ENCODE measurements at places on chromosomes 5 and 9.
A peak's percentile ranks its signal among the peaks of the same experiment; 100 is the strongest.

GRCh38 chr9:8651070-8651845, 851.7 kb upstream of the DMAC1 start:
- no peak for ATAC-seq

- no peak for ATAC-seq
Measured at GRCh38 chr5:161783297-161783696, 64.6 kb upstream of the GABRA1 start.

DNA sequence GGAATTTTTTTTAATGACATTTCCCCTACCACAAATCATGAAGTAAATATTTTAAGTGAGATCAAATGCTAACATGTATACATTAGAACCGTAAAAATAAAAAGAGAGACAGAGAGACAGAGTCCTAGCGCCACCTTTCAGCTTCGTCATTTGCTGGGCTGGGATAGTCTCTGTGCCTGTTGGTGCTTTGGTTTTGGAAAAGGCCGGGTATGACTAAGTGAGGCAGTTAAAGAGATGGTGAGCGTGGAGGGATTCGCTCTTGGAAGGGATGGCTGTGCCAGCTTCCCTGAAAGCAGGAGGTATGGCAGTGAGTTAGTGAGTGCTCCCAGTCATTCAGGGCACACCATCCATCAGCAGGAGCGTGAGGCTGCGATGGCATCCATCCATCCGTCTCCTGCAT, 729.6 kb upstream of the WWC1 start:
- no peak for ATAC-seq

GRCh38 chr5:123474228-123474627, 37.7 kb upstream of the CSNK1G3 start:
- no peak for ATAC-seq

DNA sequence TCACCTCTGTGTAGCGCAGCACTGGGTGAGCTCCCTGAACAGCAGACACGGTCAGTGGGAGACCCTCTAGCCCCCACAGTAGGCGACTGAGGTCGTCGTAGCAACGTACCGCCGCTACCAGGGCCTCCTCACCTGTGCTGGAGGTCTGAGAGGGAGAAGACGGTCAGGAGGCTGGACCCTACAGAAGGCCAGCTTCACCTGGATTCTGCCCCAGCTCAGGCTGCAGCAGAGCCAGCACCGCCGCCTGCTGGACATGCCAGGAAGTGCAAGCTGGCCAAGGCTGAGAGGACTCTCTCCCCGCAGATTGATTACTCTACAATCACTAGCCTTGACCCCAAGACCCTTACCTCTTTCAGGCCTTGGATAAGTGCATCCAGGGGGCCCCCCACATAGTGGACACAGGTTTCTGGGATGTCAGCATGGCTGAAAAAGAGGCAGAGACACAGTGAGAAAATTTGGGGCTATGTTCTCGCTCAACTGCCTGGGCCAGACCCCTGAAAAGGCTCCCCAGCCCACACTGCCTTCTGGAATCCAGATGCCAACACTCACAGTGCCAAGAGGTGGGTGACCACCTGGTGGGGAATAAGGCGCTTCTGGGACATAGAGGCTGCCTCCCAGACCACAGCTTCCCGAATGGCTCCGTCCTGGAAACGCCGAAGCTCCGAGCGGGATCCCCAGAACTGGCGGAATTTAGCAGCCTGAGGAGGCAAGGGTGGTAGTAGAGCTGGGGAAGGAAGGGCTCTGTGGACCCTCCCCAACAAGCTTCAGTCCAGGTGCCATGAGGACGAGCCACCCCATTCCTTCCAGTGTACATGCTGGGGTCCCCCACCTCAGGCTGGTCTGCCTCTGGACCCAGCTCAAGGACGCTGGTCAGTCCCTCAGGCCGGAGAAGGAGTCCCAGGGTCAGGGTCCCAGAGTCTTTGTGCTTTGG, 6.9 kb downstream of the NOL6 start:
- peak; percentile 59 for ATAC-seq

DNA sequence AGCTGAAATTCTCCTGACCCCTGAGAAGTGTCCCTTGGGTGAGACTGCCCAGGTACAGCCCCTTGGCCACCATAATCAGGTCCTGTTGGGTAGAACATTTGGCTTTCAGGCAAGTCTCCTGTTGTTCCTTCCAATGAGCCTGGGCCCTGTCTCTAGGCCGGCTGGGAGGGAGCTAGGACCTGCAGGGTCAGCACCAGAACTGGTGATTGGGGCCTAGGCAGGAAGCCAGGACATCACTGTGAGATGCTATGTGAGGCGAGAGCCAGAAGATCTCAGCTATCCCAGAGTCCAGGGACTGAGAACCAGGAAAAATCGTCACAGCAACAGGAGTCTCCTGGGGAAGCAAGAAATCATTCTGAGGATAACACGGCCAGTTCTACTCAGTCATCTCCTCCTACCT, 51.5 kb downstream of the PCDH1 start:
- no peak for ATAC-seq

DNA sequence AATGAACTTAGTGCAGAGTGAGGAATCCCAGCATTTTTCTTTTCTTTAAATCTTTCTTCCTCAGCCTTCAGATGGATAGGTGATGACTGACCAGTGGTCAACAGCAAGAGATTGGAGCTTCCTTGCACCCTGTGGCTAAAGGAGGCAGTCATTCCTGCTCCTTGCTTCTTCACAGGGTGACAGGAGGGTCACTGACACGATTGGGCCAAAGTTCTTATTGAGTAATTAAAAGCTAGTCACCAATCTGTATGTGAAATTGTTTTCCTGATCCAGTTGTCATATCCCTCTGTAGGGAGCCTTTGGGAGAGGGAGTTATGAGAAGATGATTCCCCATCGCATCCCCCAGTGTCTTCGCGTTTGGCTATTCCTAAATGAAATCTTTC, 85.2 kb downstream of the CMYA5 start:
- no peak for ATAC-seq

DNA sequence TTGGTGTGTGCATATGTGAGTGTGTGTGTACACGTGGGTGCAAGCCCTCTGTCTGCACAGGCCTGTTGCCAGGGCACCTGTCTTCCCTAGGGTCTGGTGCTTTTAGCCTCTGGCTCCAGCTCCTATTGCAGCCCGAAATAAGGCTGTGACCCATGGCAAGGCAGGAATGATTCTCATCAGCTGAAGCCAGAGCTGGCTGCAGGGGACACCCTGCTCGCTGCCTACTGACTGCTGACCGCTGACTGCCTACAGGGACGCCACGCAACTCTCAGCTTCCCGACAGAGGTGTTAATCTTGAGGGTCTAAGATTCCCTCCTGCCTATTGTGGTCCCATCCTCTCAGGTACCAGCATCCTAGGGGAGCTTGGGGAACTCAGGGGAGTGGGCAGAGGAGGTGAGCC, at the start of gene MYOZ3:
MYOZ3 (plus strand) TSS at position 166 of the 400 bp plus-strand sequence. CDS start 1,691 bp downstream, outside the sequence.
- ATAC-seq, result no peak

GRCh38 chr9:117945286-117945685, 241.1 kb downstream of the TLR4 start:
- peak; percentile 75 for ATAC-seq

DNA sequence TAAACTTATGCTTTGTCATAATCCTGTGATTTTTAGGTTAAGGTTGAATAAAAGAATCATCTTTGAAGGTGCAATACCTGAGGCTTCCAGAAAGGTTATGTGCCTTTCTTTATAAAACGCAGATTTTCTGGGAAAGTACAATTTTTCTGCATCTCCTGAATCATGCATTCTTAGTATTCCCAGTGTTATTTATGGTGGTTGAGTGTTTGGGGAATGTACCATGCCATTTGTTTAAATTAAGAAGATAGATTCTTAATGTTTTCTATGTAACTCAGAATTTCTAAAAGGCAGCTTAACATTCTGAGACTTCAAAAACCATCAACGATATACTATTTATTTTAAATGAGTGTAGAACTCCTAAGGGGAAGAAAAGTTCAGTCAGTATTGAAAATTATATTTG, 108.1 kb upstream of the FBN2 start:
- no peak for ATAC-seq

GRCh38 chr5:308672-309271, 12.7 kb upstream of the AHRR start:
- ATAC-seq, result no peak

- ATAC-seq, result no peak
Measured at GRCh38 chr5:72543365-72543764, 36.2 kb upstream of the ZNF366 start.

DNA sequence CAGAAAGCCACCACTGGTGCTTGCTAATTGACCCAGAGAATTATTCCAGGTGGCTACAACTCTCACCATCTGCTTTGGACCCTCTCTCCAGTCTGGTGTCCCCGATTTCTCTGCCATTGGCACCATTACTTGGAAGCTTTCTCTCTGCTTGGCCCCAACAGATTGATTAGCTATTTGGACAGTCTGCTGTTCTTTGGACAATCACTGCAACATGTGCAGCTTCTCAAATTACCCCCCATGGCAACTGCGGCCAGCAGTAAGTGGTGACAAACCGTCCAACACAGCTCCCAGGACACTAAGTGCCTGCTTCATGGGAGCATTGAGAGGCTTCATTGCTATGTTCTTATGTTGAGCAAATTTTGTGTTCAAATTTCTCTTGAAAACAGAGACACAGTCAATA, 309.8 kb downstream of the TAF11L14 start:
- no peak for ATAC-seq

DNA sequence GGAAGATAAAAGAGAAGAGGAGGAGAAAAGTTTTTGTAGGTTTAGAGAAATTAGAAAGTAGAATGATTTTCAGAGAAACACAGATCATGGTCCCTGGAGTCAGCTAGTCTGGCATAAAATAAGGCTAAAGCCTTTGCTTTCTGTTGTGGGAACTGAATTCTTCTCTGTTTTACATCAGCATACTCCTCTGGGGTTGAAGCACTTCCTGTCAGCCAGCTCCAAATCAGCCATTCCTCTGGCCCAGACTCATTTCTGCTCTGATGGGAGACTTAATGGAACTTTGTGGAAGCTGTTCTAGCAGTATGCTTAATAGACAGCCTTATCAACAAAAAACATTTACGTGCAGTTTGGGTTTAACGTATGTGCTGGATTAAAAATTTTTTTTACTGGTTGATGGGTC, 143.2 kb downstream of the HMHB1 start:
- no peak for ATAC-seq

DNA sequence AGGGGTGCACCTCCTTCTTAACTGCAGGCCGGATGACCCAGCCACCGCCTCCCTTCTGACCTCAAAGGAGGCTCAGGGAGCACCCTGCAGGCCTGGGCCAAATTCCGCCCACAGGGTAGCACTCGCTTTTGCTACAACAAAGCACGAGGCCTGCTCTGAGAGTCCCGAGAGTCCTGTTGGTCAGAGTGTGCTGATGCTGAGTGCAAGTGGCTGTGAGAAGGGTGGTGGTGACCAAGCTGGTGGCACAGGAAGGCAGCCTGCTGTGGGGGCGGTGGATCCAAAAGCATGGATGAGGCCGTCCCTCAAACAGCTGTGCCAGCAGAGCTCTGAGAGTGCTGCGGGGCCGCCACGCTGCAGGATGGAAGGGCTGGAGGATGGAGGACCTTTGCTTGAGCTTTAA, 101.8 kb downstream of the AK8 start:
- no peak for ATAC-seq

GRCh38 chr9:135245482-135246247, 158.2 kb downstream of the OLFM1 start:
- no peak for ATAC-seq

- ATAC-seq, result no peak
Measured at GRCh38 chr9:136674786-136675349, 12.2 kb downstream of the EGFL7 start.

DNA sequence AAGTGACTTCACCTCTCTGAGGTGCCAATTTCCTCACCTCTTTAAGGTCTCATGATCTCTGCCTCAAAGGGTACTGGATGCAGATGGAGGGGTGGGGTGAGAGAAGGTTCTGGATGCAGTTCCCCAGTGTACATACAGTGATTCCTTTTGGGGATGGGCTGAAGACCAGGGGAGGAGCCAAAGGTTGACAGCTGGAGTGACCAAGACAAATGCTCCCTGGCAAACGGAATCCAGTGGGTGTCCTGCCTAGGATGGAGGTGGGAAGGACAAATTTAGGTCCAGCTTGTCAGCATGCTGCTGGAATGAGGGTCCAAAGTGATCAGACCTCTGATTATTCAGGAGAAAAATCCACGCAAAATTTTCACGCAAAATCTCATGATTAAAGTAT, 7.3 kb upstream of the LMX1B start:
- ATAC-seq, result peak; percentile 36

GRCh38 chr5:42461033-42461432, 37.8 kb downstream of the GHR start:
- no peak for ATAC-seq

GRCh38 chr5:66616520-66617225, 20.5 kb downstream of the MAST4 start:
- no peak for ATAC-seq

GRCh38 chr5:180072256-180072548, 643 bp upstream of the RNF130 start:
- ATAC-seq, result no peak

DNA sequence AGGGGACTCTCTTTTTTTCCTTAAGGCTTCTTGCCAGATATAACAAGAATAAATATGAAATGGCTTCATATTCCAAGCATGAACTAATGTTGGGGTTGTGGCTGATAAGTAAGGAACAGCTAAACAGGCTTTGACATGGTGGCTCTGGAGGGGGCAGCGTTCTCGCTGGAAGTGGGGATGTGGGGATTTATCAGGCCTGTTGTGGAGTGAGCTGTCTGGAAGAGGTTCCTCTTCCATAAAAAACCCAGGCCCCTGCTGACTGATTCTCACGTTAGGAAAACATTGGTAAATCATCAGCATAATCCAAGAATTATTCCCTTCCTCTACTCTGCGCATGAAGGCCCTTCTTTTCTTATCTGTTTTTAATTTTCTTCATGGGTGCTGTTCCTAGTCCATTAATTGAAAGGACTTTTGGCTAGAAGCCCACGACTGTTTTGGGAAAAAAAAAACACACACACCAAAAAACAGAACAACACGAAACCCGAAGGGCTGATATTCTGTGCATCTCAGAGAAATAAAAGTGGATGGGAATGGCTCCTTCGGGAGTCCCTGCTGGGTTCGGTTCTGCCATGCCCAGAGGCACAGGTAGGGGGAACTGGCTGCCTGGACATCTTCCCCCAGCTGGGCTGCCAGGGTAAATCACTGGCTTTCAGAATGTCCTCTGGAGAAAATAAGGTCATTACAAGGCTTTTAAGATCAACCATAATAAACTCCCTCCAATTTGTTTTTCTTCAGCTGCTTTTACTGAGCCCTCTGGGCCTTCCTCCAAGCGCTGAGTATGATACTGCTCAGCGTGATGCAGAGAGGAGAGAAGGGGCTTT, 297.0 kb downstream of the SLIT3 start:
- ATAC-seq, result no peak

- ATAC-seq, result no peak
Measured at GRCh38 chr9:21919377-21920362, 74.5 kb downstream of the CDKN2A start.

GRCh38 chr5:581266-581665, 30.9 kb upstream of the CEP72 start:
- no peak for ATAC-seq

GRCh38 chr5:153749960-153750359, 259.5 kb downstream of the GRIA1 start:
- ATAC-seq, result no peak

GRCh38 chr5:176899296-176899891, at the start of gene HK3:
HK3 (minus strand) TSS chr5:176899346; CDS start chr5:176896159, 3,187 bp downstream.
- ATAC-seq, result peak; percentile 17

- ATAC-seq, result no peak
Measured at GRCh38 chr5:137144656-137145055, 354.5 kb downstream of the SPOCK1 start.

GRCh38 chr9:37562826-37563225, 13.4 kb downstream of the FBXO10 start:
- no peak for ATAC-seq
